Stimulated activated CD4-positive, alpha-beta T cell treated with anti-CD3 and anti-CD28 coated beads, TNF-alpha, amount 100 ng/mL, for 1 hour (primary cell): ENCODE measurements at places on chromosomes 7 and 10.

DNA sequence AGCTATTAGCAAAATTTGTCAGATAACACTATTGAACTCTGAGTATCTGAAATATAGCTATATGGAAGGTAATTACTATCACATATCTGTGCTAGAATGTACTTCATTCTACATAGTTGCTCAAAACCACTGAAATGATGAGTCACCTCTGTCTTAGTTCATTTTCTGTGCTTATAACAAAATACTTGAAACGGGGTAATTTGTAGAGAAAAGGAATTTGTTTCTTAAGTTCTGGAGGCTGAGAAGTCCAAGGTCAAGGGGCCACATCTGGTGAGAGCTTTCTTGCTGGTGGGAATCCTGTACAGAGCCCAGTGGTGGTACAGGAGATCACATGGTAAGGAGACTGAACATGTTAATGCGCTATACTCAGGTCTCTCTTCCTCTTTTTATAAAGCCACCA, 41.9 kb upstream of the TNKS2 start:
- DNase-seq = no peak

DNA sequence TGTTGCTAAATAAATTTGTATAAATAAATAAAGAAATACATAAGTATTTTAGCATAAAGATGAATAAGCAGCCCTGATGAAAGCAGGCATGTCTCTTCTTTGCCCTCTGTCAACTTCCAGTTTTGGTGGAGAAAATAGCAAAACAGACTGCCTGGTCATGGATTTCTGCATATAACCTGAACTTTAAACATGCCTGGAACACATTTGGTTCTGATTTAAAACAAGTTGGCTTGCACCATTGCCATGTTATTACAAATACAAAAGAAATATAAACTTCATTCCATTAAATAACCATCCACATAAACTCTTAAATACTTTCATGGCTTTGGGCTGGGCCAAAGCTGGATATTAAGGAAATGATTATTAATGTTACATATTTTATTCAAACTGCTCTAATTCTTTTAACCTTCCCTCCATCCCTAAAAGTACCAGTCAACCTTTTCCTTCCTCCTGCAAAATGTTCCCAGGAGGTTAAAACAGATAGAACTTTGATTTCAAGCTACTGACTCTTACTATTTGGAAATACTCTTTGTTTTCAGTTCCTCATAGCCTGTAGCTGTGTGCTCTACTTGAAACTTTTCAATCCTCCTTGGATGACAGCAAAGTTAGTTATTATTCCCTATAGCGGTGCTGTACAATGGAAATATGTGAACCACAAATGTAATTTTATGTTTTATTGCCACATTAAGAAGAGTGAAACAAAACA, 96.3 kb downstream of the BICC1 start:
- DNase-seq = no peak

DNA sequence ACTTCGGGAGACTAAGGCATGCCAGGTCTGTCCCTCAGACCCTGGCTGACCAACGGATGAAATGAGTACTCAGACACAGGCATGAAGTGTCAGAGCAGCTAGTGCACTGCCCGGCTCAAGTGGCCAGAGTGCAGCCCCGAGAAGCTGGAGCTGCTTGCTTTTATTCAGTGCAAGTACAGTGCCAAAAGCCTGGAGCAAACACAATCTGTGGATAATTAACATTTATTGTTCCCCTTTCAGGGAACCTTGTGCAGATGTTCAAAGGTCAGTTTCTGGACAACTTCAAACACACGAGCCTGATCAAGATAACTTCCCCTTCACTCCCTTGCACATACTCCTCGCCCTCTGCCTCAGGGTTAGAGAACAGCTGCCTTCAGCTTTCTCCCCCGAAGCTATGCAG, 7.9 kb upstream of the ATE1 start:
- DNase-seq = no peak

DNA sequence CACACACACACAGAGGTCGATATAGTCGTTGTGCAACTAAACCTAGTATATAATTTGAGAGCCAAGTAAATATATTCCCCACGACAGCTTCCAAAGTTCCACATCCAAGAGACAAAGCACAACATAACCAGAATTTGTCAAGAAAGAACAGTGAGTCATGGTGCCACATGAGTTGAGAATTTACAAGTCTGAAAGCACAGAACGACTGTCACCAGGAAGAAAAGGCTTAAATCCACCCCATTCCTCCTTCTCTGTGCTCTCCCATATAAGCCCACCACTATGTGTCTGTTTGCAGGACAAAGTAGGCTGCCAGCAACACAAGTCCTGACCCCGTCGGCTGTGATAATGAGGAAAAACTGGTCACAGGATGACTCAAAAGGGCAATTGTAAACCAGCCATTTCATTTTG, 32.8 kb downstream of the GSAP start:
- no peak for DNase-seq

- DNase-seq = no peak
Observed at GRCh38 chr10:70551971-70552422, 50.5 kb downstream of the PRF1 start.

GRCh38 chr10:80144696-80145131, 12.2 kb downstream of the PLAC9 start:
- no peak for DNase-seq

- no peak for DNase-seq
Observed at GRCh38 chr10:95451150-95451549, 110.0 kb downstream of the SORBS1 start.

DNA sequence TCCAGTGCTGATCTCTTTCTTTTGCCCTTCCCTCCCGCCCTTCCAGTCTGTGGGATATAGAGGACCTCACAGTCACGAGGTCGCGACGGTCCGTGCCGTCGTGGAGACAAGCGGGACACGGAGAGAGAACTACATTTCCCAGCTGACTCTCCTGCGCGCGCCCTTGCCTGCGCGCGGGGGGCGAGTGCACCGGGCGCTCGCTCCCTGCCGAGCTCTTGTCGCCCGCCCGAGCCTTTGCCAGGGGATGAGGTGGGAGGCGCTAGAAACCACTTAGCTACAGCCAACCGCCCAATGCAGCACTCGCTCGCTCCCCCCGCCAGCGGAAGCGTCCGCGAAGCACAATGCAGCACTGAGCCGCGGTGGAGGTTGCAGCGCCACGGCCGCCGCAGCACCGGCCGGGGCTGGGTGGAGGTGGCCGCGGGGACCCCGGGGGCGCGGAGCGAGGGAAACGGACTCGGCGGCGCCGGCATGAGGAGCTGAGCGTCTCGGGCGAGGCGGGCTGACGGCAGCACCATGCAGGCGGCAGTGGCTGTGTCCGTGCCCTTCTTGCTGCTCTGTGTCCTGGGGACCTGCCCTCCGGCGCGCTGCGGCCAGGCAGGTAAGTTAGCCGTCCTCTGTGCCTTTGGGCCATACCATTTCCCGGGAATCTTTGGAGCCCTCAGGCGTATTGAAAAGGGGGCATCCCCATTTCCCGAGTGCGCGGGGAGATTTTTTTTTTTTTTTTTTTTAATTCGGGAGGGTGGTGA, at the start of gene ADAM22:
Gene ADAM22, plus strand, starts transcription at position 299 of the 746 bp plus-strand sequence. Its CDS starts 215 bp downstream, at position 514.
- DNase-seq = peak; percentile 50

GRCh38 chr7:101913247-101913721, 95.9 kb downstream of the CUX1 start:
- no peak for DNase-seq

DNA sequence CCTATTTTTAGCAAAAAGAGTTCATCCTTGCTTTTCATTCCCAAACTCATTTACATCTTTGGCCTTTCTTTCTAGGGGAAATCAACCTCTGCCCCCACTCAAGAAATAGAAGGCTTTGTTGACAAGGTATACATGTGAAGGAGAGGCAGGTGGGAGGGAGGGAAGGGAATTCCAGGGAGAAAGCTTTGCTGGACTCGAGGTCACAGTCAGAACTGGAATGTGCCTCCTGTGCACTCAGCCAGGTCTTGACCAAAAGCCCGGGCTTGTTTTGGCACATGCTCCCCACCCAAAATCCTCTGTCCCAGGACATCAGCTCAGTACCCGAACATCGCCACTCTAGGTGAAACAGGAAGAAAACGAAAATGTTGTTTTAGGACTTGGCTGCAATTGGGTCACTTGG, 61.3 kb downstream of the ABLIM1 start:
- DNase-seq = no peak

DNA sequence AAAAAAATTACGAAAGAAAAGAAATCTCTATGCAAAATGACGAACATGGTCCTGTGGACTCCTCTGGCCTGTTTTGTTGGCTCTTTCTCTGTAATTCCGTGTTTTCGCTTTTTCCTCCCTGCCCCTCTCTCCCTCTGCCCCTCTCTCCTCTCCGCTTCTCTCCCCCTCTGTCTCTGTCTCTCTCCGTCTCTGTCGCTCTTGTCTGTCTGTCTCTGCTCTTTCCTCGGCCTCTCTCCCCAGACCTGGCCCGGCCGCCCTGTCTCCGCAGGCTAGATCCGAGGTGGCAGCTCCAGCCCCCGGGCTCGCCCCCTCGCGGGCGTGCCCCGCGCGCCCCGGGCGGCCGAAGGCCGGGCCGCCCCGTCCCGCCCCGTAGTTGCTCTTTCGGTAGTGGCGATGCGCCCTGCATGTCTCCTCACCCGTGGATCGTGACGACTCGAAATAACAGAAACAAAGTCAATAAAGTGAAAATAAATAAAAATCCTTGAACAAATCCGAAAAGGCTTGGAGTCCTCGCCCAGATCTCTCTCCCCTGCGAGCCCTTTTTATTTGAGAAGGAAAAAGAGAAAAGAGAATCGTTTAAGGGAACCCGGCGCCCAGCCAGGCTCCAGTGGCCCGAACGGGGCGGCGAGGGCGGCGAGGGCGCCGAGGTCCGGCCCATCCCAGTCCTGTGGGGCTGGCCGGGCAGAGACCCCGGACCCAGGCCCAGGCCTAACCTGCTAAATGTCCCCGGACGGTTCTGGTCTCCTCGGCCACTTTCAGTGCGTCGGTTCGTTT, 83.5 kb upstream of the SLF2 start:
- DNase-seq = no peak

GRCh38 chr10:1182280-1183032, 126.3 kb downstream of the WDR37 start:
- no peak for DNase-seq

DNA sequence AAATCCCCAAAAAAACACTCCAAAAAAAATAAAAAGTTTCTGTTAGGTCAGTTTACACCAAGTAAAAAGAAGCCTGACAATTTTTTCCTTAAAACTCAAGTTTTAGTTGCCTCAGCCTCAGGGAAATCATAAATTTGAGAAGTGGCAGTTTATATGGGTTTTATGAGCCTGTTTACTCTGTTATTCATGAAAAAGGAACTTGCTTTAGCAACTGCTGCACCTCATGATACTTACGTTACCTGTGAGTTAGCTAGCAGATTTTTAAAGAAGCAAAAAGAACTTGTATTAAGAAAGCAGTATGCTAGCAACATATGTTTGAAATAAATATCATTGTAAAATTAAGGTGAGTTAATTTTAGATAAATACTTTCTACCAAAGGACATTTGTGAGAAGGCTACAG, 1264.5 kb upstream of the PHF14 start:
- no peak for DNase-seq

DNA sequence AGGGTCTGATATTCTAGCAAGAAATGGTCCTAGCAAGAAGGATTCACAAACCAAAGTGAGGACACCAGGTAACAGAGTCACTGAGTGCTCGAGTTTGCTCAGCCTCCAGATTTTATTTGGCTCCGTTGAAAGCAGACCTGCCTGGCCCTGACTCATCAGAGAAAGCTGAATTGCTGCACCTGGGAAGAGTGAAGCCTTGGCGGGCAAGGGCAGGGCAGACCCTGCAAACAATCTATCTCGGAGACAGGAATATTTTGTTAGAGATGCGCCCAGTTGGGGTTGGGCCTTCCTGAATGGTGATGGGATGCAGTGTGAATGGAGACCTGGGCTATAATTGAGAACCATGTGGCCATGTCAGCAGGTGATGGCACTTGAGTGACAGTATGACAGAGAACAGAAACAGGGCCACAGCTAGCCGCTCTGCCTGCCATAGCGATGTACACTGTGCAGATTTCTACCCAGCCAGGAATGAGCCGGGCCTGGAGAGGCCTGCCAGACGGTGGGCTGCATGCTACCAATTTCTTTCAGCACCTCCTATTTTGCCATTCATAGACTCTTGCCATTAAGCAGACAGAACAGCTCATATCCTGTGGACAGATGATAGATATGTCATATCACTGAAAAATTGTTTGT, 744.2 kb downstream of the LRMDA start:
- DNase-seq = no peak

DNA sequence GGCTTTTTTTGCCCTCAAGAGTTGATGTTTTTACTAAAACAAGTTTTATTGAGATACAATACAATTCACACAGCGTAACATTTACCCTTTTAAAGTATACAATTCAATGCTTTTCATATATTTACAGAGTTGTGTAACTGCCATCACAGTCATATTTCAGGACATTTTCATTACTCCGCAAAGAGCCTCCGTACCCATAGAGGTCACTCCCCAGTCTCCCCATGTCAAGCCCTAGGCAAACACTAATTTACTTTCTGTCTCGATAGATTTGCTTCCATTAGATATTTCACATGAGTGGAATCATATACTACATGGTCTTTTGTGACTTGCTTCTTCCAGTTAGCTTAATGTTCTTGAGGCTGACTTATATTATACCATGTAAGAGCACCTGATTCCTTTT, 183.8 kb downstream of the PRKCQ start:
- DNase-seq = no peak

GRCh38 chr7:90654718-90655427, 58.8 kb downstream of the CDK14 start:
- no peak for DNase-seq

DNA sequence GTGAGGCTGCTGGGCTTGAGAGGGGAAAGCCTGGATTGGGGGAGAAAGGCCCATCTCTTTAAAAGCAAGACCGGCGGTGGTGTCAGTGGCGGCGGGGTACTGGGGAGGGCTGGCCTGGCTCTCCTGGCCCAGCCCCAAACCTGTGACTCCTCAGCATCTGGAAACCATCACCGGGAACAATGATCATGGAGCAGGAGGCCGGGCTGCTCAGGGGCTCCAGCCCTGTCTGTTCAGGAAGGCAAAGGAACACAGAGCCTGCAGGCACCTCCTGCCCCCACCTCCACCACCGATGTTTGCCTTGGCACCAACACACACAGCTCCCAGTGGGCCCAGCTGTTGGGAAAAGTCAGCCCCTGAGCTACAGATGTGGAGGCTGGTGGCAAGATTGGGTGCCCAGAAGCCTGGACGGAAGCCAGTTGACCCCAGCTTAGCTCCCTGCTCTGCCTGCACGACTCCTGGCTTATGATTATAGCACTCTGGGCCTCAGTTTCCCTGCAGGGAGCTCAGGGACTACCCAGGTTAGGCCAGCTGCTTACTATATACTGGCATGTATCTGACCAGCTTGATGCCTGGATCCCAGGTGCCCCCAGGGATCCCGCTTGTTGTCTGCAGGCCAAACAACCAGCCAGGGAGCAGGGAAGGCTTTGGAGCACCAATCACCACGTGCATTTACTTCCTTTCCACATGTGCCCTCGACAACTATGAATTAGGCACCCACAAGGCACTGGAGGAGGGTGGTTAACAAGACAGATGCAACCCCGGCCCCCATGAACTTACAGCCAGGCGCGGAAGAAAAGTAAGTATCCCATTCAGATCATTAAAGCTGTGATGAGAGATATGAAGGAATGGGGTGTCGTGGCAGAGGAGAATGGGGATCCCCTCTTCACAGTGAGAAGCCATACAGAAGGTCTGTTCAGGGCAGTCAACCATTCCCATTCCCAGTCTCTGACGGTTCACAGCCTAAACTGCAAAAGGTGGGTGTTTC, 37.3 kb downstream of the ZCCHC24 start:
- no peak for DNase-seq

- no peak for DNase-seq
Observed at GRCh38 chr7:130940907-130941306, 206.9 kb upstream of the KLF14 start.
